ENCODE measurements at places on chromosomes 6 and 20. TPM values are rescaled to one million over a fixed set of nuclear protein-coding genes. Genes with fewer than 3 reads are reported as not detected.

GRCh38 chr6:37241131-37241530 is 16.4 kb upstream of the TBC1D22B start:
- no peak for DNase-seq

GRCh38 chr20:62704341-62704948 is 4.2 kb upstream of the NTSR1 start:
- DNase-seq, result no peak

- DNase-seq, result no peak
Observed at GRCh38 chr6:24445704-24446103, 43.0 kb downstream of the MRS2 start.

GRCh38 chr6:16286151-16286522 is 47.8 kb downstream of the GMPR start:
- no peak for DNase-seq

GRCh38 chr6:81491454-81492101 is 260.9 kb downstream of the TENT5A start:
- DNase-seq, result no peak

- DNase-seq, result no peak
Observed at GRCh38 chr6:157887892-157888291, 64.8 kb downstream of the SNX9 start.

DNA sequence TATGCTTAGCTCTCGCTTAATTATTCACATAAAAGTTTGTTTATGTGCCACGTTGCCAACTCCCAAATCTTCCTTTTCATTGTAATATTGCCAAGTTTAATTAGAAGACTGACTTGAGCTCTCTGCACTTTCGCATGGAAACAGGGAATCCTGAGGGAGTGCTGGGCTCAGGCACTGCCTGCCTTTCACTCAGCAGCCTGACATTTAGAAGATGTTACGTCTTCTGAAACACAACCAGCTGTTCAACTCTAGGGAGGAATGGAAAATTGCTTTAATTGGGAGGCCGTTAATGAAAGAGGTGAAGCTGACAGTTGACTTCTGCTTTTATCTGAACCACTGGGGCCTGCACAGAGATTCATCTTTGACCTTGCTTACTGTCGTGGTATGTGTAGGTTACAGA is 77.4 kb upstream of the MTHFD1L start:
- DNase-seq, result no peak

- DNase-seq, result no peak
Observed at GRCh38 chr6:151038616-151039015, 173.1 kb downstream of the MTHFD1L start.

DNA sequence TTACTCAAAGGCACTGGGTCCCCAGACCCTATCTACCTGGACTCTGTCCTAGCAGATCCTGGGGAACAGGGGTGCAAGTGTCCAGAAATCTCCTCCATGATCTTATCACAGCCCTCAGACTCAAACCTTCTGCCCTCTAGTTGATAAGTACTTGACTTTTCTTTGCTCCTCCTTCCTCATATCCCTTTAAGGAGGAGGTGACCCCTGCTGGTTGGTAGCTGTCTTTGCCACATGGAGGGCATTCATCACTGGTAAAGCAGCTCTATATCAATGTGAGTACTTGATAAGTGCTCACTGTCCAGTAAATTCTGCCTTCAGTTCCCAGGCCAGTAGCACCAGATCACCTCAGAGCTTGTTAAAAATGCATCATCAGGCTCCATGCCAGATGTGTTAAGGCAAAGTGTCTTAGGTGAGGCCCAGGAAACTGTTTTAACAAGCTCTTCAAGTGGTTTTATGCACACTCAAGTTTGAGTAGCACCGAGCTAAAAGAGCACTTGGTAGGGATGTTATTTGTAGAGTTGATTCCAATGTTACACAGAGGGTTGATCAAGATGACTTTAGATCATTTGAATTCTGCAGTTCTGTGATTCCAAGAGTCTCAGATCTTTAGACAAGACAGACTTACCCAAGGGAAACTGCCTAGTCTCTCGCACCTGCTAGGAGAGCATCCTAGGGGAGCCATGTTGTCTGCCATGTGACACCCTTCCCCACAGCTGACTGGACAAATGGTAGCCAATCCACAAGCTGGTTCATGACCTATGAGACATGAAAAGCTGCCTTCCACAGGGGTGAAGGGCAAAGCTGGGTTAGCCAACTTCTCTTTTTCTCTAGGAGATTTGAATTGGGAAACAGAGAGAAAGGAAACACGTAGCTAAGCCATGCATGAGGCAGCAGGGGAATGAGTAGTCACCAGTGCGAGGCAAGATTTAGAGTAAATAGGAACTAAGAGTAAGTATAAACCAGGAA is 18.6 kb downstream of the TREML2 start:
- peak; percentile 47 for DNase-seq

- DNase-seq, result no peak
Observed at GRCh38 chr6:158783851-158784250, 35.3 kb downstream of the EZR start.

DNA sequence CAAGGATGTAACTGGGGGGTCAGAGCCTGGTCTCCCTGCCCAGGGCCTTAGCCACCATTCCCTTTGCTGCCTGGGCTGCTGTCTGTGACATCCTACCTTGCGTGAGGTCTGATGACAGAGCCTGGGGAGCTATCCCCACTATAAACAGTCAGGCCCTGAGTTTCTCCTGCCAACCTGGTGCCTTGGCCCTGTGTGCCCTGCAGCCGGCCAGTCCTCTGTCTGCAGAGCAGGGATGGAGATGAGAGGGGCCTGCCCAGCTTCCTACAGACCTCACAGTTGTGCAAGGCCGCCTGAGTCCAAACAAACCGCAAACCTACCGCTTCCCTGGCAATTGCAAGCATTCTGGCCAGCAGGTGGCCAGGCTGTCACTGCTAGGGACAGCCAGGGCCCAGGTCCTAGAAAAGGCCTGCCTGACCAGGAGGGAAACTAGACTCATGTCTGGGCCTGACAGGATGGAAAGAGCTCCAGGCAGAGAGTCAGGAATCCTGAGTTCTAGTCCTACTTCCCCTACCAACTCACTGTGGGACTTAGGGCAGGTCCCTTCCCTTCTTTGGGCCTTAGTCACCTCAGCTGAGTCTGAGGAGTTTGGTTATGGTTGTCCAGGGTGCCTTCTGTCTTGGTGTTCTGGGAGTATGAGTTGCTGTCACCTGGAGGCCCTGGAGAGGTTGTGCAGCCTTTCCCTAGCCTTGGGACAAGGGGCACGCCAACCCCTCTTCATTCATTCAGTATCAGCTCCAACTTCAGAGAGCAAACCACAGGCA is 86.2 kb downstream of the VEGFA start:
- DNase-seq, result no peak

- DNase-seq, result no peak
Observed at GRCh38 chr6:41426438-41426851, 91.0 kb downstream of the NCR2 start.

DNA sequence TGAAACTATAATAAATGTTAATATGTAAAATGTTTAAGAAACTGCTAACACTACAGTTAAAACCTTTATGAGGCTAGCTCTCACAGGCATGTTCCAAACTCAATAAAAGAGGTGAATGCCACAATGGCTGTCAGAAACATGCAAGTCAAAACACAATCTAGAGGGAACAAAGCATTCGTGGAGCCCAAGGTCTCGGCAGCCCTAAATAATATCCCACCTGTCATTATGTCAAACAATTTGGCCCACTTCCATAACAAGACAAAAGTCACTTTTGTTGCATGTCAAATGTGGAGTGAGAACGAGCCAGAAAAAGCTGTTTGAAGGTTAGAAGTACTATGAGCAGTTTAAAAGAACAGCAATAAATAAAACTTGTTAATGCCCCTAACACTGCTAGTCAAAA is 181.9 kb downstream of the GMDS start:
- DNase-seq, result no peak

DNA sequence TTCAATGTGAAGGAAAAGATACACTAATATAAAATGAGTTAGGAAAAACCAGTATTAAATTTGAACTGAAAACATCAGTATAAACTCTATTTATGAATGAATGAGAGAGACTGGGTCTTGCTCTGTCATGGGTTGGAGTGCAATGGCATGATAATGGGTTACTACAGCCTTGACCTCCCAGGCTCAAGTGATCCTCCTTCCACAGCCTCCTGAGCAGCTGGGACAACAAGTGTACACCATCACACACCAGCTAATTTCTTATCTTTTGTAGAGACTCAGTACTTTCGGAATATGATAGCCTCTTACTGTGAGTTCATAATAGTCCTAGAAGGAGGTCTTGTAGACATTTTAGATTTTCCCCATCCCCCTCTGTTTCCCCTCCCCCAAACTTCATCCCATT is 21.4 kb downstream of the KCTD20 start:
- no peak for DNase-seq

- no peak for DNase-seq
Observed at GRCh38 chr6:122853259-122853995, 64.4 kb downstream of the SMPDL3A start.

DNA sequence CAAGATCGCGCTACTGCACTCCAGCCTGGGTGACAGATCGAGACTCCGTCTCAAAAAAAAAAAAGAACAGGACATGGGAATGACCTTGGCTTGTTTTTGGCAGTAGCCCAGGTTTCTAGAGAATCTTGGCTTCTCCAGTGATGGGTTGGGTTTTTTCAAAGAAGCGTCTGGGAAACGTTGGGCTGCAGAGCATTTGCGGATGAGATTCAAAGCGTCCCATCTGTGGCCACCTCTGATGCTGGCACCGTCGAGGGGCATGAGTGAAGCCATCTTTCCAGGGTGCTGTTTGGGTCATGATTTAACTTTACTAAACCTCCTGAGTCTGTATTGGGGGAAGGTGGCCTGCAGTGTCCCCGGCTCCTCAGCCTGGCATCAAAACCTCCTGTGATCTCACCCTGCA is 43.2 kb upstream of the SRF start:
- no peak for DNase-seq

- no peak for DNase-seq
Observed at GRCh38 chr6:163313566-163313965, 101.0 kb upstream of the QKI start.

DNA sequence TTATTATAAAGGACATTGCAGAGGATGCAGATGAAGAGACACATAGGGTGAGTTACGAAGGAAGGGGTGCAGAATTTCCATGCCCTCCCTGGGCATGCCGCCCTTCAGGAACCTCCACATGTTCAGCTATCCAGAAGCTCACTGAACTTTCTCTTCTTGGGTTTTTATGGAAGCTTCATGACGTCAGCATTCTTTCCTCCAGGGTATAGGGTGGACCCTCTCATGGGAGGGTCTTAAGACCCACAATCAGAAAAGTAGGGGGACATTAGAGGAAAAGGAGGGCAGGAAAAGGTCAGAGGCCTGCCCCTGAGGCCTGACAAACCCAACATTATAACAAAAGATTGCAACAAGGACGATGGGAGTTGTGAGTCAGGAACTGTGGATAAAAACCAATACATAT is 14.6 kb upstream of the DCBLD1 start:
- DNase-seq, result no peak

DNA sequence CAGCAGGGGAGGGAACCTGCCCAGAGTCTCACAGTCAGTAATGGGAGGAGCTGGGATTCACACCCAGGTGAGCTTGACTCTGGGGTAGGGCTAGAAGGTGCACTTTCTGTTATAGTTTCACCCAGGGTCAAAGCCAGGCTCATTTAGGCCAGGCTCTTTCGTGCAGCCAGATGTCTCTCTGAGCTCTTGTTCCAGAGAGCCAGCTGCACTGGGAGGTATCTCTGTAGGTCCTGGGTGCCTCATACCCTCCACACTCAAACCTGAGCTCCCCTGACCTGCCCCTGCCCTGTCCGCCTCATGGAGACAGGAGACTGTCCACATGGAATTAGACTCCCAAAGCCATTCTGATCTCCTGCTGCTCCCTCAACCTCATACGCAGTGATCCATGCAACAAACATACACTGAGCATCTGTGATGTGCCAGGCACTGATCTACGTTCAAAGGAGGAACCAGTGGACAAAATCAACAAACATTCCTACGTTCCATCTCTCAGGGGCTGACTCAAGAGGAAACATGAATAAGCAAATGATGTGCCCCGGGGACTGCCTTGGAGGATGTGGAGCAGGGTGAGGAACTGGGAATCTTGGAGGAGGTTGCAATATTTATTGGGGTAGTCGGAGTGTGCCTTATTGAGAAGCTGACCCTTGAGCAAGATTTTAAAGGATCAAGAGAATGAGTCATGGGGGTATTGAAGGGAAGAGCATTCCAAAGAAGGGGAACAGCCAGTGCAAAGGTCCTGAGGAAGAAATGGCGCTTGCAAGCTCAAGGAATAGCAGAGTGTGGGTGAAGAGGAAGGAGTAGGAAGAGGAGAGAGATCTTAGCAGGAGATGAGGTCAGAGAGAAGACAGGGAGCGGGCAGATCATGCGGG is 71.3 kb upstream of the TOX2 start:
- DNase-seq, result no peak

GRCh38 chr6:82551831-82552230 is 188.2 kb downstream of the TPBG start:
- no peak for DNase-seq

- no peak for DNase-seq
Observed at GRCh38 chr20:1264727-1265126, 1.4 kb upstream of the SNPH start.

- no peak for DNase-seq
Observed at GRCh38 chr6:148389086-148389485, 46.4 kb downstream of the SASH1 start.

DNA sequence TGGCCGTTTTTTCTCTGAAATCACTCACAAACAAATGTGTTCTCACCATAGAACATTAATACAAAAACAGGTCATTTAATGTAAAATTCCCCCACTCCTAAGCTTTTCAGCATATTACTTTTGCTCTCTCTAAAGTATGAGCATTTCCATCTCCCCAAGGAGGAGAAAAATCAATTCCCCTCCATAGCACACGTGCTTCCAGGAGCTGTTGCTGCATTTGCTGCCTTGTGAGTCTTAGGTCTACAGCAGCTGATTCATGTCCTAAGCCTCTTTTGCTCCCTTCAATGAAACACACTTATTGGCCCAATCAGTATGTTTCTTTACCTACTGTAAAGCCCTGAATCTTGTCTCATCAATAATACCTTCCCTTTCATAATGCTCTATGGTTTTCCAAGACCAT is 6.4 kb upstream of the COL9A1 start:
- DNase-seq, result no peak

GRCh38 chr20:57560554-57561355 is at the start of gene PCK1:
Gene PCK1 (plus strand): TSS chr20:57561110. CDS start chr20:57561412, 302 bp downstream.
- no peak for DNase-seq

GRCh38 chr6:5080574-5080973 is 4.6 kb upstream of the PPP1R3G start:
- no peak for DNase-seq

DNA sequence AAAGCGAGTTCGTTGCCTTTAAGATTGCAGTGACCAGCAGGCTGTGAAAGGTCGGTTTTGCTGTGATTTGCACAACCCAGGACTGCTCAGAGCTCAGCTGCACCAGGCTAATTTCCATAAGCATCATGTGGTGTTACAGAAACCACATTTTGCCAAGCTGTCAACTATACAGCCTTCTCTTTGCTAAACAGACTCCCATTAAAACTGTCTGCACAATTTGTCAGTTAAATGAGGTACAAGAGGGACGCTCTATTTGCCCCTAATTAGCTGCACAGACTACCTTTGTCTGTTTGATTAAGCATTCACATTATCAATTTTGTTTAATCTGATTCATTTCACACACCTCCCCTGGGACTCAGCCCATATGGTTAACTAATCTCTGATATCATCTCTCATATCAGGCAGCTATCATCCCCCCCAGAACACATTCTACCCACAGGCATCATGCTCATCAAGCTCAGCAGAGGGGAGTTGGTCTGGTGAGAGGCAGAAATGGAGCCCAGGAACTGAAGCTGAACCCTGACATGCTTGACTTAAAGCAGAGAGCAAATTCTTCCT is 62.1 kb downstream of the OLIG3 start:
- no peak for DNase-seq

The KHDRBS2 gene
- not detected for total RNA-seq

The RIMS4 gene
- not detected for total RNA-seq

The IL17A gene
- not detected for total RNA-seq

The SMOC2 gene
- not detected for total RNA-seq

The TGM3 gene
- not detected for total RNA-seq

The ZBTB12 gene
- 2.4 TPM for total RNA-seq

The ACTL10 gene
- 5.5 TPM for total RNA-seq

The DZANK1 gene
- 2.7 TPM for total RNA-seq
